ENCODE measurements at places on chromosomes 6 and 20.

GRCh38 chr20:6956056-6956455 lies 188.6 kb downstream of the BMP2 start:
- DNase-seq = no peak

- no peak for DNase-seq
These were observed 7.4 kb downstream of the PSMG4 start for GRCh38 chr6:3266170-3266569.

DNA sequence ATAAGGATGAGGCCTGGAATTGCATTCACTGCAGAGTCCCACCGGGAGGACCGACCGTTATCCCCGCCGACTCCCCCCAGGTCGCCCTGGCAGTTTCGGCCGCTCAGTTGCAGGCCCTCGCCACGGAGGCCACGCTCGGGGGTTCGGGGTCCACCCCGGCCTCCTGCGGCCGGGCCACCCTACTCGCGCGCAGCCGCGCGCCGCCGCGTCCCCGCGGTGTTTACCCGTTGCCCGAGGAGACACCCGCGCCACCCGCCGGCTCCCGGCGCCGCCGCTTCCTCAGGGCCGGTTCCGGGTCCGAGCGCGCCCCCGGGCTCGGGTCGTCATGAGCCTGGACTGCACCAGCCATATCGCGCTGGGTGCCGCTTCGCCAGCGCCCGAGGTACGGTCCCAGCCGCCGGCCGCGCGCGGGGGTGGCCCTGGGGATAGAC lies at the start of gene CCDC170:
TSS of gene CCDC170 (plus strand) at position 214 of the 431 bp plus-strand sequence. CDS start at position 326, 112 bp downstream.
- peak; percentile 24 for DNase-seq

DNA sequence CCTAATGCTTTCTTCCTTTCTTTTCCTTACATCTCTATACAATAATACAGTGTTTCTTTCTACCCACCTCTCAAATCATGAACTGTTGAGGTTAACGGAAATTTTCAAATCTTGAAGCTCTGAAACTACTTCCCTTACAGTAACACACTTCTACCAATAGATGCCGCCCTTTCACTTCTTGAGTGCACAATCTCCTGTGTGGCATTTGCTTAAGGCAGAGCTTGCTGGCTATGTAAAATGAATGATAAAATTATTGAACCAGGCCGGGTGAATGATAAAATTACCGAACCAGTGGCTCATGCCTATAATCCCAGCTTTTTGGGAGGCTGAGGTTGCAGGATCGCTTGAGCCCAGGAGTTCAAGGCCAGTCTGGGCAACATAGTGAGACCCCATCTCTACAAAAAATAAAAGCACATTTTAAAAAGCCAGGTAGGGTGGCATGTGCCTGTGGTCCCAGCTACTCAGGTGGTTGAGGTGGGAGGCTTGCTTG lies 56.8 kb downstream of the KCNS1 start:
- DNase-seq = peak; percentile 54

DNA sequence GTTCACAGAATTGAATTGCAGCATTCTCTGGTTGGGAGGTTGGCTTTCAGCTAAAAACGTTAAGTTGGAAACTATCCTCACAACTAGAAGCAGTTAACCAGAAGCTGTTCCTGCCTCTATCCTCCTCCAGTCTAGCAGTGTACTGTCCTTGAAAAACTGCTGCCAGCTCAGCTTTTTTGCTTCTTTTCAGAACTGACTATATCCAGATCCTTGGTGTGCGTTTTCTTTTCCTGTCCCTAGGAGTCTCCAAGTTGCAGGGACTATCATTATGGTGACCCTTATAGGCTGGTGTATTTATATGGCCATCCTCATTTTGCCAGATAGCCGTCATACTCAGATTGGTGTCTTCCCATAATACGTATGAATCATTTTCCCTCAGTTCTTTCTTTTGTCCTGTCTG lies 5.5 kb downstream of the ITCH start:
- DNase-seq = no peak

DNA sequence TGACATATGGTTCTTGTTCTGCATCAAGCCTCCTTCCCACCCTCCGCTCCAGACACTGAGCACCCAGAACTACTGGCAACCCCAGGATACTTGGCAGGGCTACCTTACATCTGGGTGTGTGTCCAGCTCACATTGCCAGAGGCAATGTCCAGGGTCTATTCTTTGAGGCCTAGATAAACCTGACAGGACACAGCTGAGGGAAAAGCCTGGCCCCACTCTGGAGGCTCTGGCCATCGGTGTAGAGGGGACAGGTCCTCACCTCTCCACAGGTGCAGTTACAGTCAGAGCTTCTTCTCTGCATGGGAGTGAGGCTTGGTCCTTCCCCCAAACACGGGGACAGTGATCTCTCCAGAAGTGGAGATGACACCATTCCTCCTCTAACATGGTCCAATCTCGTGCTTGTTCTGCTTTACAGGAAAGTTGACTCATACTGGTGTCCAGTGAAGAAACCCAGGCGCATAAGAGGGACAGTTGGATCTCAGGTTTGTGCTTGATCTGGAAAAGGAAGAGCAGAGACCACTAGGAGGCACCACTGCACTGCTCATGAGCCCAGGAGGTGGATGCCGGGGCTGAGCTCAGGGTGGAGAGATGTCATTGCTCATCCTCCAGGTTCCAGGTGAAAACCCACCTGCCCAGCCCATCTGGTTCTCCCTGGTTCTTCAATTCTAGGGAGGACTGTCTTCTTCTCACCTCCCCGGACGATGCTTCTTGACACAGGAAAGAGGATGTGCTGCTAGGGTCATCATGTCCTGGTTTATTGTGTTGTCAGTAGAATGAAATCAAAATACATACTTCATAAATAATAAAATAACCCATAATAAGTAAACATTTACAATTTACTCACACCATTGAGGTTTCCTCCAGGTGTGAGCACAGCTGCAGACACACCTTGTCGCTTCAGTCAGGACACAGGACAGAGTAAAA lies 14.7 kb downstream of the HLA-F start:
- peak; percentile 78 for DNase-seq

- DNase-seq = no peak
These were observed 76.4 kb downstream of the ADGRB3 start for GRCh38 chr6:68711386-68712000.

Measured in CD4-positive, alpha-beta T cell treated with Interferon alpha-2 for 1 hour (primary cell).